ENCODE measurements at places on chromosomes 7 and 10. TPM values are rescaled to one million over a fixed set of nuclear protein-coding genes. Genes with fewer than 3 reads are reported as not detected.

The POLR3A gene
- 18.6 TPM for total RNA-seq

The EDRF1 gene
- total RNA-seq = 0.53 TPM

The CHN2 gene
- total RNA-seq = 8.7 TPM

The C7orf57 gene
- not detected for total RNA-seq

The WDR91 gene
- total RNA-seq = 66.7 TPM

The OR2A5 gene
- total RNA-seq = not detected

The PDLIM1 gene
- 191 TPM for total RNA-seq

The MYL7 gene
- total RNA-seq = not detected

The INHBA gene
- total RNA-seq = 41.5 TPM

The TMEM273 gene
- 82.3 TPM for total RNA-seq

The SPDYE11 gene
- not detected for total RNA-seq

The ITIH5 gene
- total RNA-seq = 19.4 TPM

The TAS2R41 gene
- not detected for total RNA-seq

The GBF1 gene
- 56.0 TPM for total RNA-seq

The HDAC9 gene
- 33.4 TPM for total RNA-seq

The DNAH11 gene
- 0.75 TPM for total RNA-seq

The TRUB1 gene
- total RNA-seq = 5.4 TPM

The ZNF365 gene
- total RNA-seq = not detected

The PTPRN2 gene
- 7.3 TPM for total RNA-seq

The NKX2-3 gene
- total RNA-seq = not detected

The ZYX gene
- total RNA-seq = 320 TPM

GRCh38 chr10:117246997-117247671, 6.2 kb downstream of the SLC18A2 start:
- DNase-seq = no peak

GRCh38 chr7:144835155-144835611, 670 bp downstream of the TPK1 start:
- DNase-seq = peak; percentile 72

DNA sequence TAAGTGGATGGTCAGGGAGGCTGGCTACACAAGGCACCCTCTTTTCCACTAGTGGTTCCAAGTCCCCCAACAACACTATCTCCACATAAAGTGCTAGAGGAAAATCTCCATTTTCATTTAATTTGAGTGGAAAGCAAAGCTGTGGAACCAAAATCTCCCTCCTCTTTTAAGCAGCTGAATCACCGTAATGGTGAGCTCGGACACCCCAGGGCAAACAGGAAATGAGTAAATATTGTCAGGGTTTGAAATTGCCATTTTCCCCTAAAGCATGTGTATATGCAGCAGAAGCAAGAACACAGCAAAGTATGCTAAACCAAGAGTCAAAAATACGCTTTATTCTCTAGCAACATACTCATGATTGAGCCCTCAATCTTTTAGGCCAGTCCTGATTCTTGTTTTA, 143.7 kb downstream of the GPAM start:
- no peak for DNase-seq

GRCh38 chr10:71316786-71317160, 2.3 kb upstream of the SLC29A3 start:
- DNase-seq = no peak

DNA sequence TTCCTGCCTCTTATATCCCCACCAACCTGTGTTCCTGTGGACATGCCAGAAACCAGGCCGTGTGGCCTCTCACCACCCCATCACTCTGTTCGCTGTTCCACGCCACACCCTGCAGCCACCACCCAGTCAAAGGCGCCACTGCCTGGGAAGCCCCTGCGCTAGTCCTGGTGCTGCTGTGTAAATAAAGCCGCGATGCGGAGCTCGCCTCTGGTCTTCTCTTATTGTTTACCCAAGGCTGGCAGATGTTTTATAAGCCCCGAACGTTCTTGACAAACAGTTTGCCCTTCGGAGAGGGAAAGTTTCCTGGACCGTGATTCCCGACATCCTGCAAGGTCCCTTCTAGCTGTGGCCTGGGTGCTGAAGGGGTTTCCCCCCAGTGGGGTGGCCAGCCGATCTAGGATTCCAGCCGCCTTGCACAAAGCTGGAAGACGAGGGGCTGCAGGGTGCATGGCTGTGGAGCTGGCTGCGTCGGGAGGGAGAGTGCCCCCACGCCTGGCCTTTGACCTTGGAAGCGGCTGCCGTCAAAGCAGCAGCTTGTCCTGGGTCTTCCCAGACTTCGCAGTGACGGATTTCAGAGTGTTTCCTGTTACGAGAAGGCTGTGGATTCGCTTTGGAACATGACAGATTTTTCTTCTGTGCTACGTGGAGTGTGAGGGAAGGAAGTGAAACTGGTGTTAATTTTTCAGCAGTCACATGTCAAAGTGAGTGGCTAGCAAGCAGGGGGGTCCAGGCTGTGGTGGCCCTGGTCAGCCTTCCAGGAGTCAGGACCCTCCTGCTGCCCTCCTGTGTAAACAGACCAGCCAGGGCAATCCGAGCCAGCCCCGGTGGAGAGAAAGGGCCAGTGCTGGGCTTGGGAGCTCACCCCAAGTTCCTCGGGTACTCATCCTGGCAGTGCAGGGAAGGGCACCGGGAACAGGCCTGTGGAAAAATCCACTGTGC, 61.6 kb downstream of the LHPP start:
- no peak for DNase-seq

- no peak for DNase-seq
Observed at GRCh38 chr7:274266-274665, 15.7 kb upstream of the FOXL3 start.

- no peak for DNase-seq
Observed at GRCh38 chr10:18949391-18949790, 99.2 kb upstream of the MALRD1 start.

GRCh38 chr7:1553512-1554210, 2.3 kb downstream of the TMEM184A start:
- no peak for DNase-seq

DNA sequence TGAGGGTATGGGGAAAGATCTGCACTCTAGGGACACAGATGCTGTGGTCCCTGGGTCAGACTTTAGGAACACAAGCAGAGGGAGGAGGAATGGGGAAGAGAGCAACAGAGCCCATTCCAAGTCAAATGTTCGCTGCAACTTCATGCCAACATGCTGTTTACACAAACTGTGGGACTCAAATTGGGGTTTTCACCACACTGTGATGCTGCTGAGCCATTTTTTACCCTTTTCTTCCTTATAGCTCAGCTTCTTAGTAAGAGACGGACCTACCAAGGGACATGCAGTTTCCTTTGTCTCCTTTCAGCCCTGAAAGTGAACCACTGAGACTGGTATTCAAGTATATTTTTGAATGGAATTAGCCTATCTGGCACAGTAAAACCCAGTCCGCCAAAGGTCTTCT, 64.3 kb upstream of the AGK start:
- DNase-seq = no peak

DNA sequence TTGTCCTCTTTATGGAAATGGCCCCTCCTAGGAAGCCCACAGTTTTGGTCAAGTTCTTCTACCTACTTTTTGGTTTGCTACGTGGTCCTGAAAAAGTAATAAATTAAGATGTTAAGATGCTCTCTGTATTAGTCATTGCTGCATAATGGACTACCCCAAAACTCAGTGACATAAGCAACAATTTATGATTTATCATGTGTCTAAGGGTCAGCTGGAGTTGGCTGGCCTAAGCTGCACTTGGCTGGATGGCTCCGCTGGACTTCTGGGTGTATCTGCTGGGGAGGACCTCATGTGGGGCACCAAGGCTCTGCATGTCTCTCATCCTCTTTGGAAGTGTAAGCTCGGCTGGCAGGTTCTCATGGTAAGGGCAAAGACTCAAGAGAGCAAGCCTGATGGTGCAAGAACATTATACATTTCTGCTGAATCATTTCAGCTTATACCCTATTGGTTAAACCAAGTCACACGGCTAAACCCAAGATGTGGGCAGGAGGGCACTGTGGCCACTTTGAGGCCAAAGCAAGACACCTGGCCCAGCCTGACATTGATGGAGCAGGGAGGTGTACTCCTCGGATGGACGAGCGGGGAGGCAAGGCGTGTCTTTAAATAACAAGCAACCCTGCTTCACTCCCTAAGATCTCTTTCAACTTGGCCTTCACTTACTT, 47.7 kb downstream of the TBXAS1 start:
- no peak for DNase-seq

- DNase-seq = no peak
Observed at GRCh38 chr10:126156012-126156411, 232.3 kb downstream of the ADAM12 start.

GRCh38 chr10:62736168-62736546, 68.4 kb upstream of the ADO start:
- no peak for DNase-seq

GRCh38 chr10:59018977-59019376, 157.5 kb upstream of the PHYHIPL start:
- DNase-seq = no peak

GRCh38 chr7:116159711-116160110, 50.6 kb upstream of the TES start:
- no peak for DNase-seq

GRCh38 chr10:119667562-119668328, 16.6 kb downstream of the BAG3 start:
- peak; percentile 91 for DNase-seq

DNA sequence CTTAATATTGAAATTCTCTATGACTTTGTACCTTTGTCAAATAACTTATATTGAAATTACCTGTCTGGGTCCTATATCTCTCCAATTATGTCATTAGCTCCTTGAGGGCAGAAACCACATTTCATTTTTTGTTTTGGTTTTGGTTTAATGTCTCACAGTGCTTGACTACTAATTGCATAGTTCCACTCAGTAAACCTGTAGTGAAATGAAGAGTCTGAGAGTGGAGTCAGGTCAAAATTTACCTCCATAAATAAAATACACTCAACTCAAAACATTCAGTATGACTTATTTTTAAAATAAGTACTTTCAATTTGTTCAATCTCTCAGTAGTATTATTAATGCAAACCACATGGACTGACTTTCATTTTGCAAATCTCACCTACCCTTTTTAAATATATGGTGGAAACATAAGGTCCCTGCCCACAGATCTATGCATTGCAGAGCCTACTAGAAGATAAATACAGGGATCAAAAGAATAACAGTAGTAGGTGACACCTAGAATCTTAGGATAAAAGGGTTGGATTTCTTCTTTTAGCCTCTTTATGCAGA, 32.5 kb downstream of the PDE1C start:
- DNase-seq = no peak

GRCh38 chr7:107622429-107622828, 38.2 kb upstream of the SLC26A4 start:
- DNase-seq = no peak

DNA sequence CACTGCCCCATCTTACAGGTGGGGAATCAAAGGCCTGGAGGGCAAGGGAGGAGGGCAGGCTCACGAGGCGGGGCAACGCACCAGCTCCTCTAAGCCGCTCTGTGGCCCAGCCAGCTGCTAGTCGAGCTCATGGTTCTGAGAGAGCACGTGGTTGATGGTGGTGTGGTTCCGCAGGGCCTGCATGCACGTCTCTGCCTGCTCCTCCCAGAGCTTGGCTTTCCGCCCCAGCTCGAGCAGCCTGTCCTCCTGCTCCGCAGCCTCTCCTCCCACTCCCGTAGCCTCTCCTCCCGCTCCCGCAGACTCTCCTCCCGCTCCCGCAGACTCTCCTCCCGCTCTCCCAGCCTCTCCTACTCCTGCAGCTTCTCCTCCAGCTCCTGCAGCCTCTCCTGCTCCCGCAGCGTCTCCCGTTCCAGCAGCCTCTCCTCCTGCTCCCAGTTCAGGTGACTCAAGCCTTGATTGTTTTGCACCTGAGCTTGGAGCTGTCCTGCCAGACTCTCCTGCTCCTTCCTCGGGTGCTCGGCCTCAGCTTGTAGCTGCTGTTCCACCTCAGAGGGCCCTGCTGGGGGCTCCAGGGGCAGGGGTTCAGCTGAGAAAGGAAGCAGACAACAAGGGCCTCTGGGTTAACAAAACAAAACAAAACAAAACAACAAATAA, 19.1 kb upstream of the MTPAP start:
- DNase-seq = peak; percentile 50

DNA sequence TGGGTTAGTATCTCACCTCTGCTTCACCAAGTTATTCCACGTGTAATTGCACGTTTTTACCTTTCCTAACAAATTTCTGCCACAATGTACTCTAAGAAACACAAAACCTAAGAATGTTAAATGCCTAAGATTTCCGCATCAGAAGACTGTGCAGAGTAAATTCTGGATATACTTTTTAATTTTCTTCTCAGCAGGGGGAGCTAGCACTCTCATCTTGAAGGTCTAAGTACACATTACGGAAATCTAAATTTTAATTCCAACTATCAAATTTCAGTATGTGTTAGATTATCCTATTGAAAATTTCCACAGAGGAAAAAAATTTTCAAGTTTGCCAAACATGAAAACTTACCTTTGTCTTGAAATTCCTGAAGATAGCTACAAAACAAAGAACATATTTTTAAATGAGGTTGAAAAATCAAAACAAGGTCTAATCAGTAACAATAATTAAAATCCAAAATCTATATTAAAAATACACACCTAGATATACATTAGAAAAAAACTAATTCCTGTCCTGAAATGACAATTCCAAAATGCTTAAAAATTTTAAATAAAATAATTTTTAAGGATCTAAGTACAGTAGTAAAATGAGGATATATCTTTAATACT, 10.5 kb downstream of the SKAP2 start:
- DNase-seq = no peak

- DNase-seq = no peak
Observed at GRCh38 chr10:69385454-69386350, 31.0 kb downstream of the TACR2 start.

GRCh38 chr7:2879354-2879753, 35.2 kb upstream of the GNA12 start:
- DNase-seq = no peak

- DNase-seq = no peak
Observed at GRCh38 chr7:34727464-34727995, 69.5 kb downstream of the NPSR1 start.

DNA sequence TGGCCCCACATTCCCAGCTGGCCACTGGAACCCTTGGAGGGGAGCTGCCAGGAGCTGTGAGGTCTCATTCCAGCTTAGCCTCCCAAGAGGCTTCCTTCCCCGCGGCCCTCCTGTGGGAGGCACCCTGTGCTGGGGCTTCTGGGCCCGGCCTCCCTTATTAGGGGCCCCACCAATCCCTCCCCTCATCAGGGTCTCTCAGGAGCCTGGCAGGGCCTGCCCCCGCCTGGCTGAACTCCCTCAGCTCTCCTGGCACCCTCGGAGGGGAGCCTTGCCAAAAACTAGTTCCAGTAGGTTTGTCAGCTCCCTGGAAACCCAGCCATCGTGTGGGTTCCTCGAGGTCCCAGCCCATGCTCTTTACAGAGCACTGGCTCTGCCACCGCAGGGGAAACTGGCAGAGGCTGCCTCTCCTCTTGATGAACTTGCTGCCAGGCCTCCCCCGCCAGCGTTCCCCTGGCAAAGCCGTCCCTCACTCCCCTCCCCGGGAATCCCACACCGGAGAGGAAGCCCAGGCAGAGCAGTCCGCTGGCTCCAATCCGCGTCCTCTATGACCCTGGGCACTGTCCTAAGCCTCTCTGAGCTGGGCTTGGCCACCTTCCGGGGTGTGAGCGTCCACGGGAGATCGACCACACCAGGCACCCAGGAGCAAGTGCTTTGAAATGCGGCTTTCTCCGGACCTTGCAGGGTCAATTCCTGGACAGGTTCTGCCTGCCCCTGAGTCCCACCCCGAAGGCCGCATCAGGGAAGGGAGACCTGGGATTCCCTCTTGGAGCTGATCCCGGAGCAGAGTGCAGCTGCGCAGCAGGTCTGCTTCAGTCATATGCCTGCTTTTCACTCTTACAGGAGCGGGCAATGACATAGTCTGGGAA, 139.8 kb downstream of the ARHGAP22 start:
- no peak for DNase-seq

Measured in ascending aorta (tissue), 2 donors.